IMR-90 (cell line): ENCODE measurements at places on chromosomes 11 and 22. TPM values are rescaled to one million over a fixed set of nuclear protein-coding genes. Genes with fewer than 3 reads are reported as not detected.

DNA sequence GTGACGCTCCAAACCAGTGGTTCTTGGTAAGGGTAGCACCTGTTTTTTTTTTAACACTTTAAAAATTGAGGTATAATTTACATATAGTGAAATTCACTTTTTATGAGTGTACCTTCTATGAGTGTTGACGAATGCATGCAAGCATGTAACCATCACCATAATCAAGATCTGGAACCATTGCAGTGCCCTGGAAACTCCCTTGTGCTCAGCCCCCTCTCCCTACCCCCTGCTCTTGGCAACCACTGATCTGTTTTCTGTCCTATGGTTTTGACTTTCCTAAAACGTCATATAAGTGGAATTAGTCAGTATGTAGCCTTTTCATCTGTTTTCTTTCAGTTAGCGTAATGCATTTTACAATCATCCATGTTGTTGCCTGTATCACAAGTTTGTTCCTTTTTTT, 212.2 kb downstream of the GRIK4 start:
- no peak for DNase-seq
- peaks cover 3% of the 10 kb centered on the region for H3K27me3 ChIP-seq
- no peak overlapping the region for H3K4me3 ChIP-seq
- H3K27ac ChIP-seq = no peak overlapping the region

LAYN gene
- total RNA-seq = 92.5 and 111 TPM in 2 replicates

GAL3ST1 gene
- not detected in 2 replicates for total RNA-seq

GRCh38 chr11:120651836-120652235, 140.3 kb downstream of the GRIK4 start:
- H3K36me3 ChIP-seq = no peaks in the 10 kb centered on the region
- H3K27me3 ChIP-seq = peaks cover 15% of the 10 kb centered on the region; the same call in 1 of the 2 replicates

DNA sequence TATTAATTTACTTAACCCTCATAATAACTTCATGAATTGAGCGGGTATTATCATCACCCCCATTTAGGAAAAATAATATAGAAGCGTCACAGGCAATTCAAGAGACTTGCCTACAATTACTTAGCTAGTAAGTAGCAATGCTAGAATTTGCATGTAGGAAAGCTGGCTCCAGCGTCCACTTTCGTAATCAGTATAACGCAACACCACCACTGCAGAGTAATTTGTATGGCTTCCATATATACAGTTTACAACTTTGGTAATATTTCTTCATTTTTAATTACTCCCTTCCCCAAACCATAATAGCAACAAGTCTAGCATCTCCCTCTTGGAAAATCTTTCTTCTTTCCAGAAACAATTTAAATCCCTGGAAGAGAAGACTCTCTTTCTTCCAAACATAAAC, 89.9 kb upstream of the OR5AK2 start:
- no peaks in the 10 kb centered on the region for H3K4me1 ChIP-seq
- H3K27me3 ChIP-seq = no peaks in the 10 kb centered on the region

DNA sequence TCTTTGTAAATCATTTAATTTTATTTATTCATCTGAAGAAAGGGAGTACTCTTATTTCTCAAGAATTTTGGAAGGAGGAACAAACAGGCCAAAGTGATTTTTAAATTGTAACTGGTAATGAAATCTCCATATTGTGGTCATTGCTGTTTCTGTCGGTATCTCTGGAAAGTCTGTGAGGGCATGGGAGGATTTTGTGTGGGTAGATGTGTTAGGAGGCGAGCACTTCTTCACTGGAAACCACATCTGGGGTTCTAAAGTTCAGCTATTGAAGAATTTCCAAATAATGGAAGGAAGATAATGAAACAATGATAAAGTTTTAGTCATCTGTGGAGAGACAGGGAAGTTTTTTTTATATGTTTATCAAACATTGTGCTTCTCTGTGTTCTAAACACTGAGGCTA, 6.6 kb downstream of the TRIM34 start:
- no peak for DNase-seq
- no peaks in the 10 kb centered on the region for H3K27me3 ChIP-seq
- H3K4me3 ChIP-seq = no peak overlapping the region
- H3K36me3 ChIP-seq = peaks cover 7% of the 10 kb centered on the region

NCAM1 gene
- total RNA-seq = 0.18 TPM in 1 of 2 replicates, not detected in the other

SELENOH gene
- total RNA-seq = 40.3 and 48.9 TPM in 2 replicates

GRCh38 chr11:77109236-77110019, 6.8 kb downstream of the OMP start:
- peaks cover 21% of the 10 kb centered on the region for H3K4me1 ChIP-seq
- no peak overlapping the region for H3K27ac ChIP-seq
- peaks cover 4% of the 10 kb centered on the region; the same call in 1 of the 2 replicates for H3K36me3 ChIP-seq

DNA sequence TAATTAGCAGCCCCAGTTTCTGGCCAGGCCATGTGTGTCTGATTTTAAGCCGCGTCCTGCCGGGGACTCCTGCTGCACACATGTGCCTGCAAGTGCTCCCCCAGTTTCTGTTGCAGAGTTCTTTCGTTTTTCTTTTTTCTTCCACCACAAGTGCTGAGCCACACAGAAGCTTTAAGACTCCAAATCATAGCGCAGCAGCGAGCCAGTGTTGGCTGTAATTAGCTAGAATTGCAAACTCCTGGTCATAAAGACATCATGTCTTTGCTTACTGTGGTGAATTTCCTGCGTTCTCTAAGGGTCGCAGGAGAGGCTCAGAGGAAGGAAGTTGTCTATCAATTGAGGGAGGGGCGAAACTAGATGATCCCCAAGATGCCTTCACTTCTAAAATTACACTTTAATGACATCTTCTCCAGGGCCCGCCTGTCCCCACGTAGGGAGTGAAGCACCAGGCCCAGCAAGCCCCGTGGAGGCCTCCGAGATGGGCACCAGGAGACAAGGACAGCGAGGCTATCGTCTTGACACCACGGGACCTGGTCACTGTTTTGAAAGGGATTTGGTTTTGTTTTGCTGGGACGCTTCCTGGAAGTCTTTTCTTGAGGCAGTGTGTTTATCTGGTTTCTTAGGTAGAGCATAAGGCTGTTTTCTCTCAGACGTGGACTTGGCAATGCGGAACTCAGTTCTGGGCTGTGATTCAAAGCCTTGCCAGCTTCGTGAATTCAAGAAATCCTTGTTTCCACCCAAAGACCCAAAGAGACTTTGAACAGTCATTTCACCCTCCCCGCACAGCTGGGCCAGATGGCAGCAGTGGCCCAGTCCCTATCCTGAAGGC, 71.8 kb downstream of the UBASH3B start:
- H3K4me3 ChIP-seq = no peak overlapping the region
- DNase-seq = no peak
- peaks cover 28% of the 10 kb centered on the region for H3K4me1 ChIP-seq
- H3K27me3 ChIP-seq = no peaks in the 10 kb centered on the region
- no peaks in the 10 kb centered on the region for H3K36me3 ChIP-seq

DNA sequence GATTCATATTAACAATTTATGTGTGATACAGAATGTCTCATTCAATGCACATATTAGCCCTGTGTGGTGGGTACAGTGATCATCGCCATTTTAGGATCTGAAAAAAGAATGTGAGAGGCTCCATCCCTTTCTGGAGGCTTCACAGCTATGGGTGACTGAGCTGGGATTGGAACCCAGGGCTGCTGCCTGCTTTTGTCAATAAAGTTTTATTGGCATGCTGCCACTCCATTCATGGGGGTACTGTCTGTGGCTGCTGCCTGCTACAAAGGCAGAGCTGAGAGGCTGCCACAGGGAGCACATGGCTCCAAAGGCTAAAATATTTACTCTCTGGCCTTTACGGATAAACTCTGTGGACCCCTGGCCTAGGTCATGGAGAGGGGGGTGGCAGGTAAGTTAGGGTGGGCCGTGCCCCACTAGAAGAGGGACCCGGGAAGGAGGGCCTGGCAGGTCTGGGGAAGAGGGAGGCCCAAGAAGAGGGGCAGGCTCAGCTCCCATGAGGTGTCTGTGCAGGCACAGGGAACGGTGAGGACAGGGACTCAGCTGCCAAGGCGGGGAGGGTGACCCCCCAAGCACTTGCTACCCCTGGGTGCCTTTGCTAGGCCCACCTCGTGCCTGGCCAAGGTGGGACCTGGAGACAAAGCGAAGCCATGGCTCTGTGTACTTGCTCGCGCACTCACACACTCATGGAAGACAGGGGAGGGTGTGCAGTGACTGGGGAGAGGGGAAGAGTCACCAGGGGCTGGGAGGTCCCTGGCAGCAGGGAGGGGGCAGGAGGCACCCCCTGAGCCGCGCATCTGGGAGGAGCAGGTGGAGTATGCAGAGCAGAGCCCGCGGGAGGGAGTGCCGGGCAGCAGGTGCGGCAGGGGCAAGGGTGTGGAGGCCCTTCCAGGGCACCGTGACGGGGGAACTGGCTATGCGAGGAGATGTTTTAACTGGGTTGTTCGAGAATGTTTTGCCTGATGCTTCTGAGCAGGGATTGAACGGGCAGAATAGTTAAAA, 335.3 kb downstream of the CTTN start:
- no peak overlapping the region for H3K27ac ChIP-seq
- DNase-seq = no peak
- H3K36me3 ChIP-seq = no peaks in the 10 kb centered on the region
- H3K4me1 ChIP-seq = no peaks in the 10 kb centered on the region
- H3K27me3 ChIP-seq = no peaks in the 10 kb centered on the region

- no peak overlapping the region for H3K27ac ChIP-seq
- no peak for DNase-seq
- H3K4me3 ChIP-seq = no peak overlapping the region
- H3K27me3 ChIP-seq = peaks cover 21% of the 10 kb centered on the region
- H3K36me3 ChIP-seq = no peaks in the 10 kb centered on the region
- H3K4me1 ChIP-seq = peaks cover 4% of the 10 kb centered on the region; the same call in 1 of the 2 replicates
Measured at GRCh38 chr22:45886540-45886939, 90.4 kb downstream of the WNT7B start.

RNF26 gene
- total RNA-seq = 3.4 and 3.6 TPM in 2 replicates

- no peaks in the 10 kb centered on the region for H3K27me3 ChIP-seq
- H3K4me1 ChIP-seq = peaks cover 8% of the 10 kb centered on the region
- peak overlapping the region; percentile 74 for H3K27ac ChIP-seq
- no peaks in the 10 kb centered on the region for H3K36me3 ChIP-seq
- peak overlapping the region; percentile 29; the same call in 1 of the 2 replicates for H3K4me3 ChIP-seq
Measured at GRCh38 chr11:83827940-83828554, 541.9 kb upstream of the CCDC90B start.

CEND1 gene
- 0.83 and 0.90 TPM in 2 replicates for total RNA-seq

DNA sequence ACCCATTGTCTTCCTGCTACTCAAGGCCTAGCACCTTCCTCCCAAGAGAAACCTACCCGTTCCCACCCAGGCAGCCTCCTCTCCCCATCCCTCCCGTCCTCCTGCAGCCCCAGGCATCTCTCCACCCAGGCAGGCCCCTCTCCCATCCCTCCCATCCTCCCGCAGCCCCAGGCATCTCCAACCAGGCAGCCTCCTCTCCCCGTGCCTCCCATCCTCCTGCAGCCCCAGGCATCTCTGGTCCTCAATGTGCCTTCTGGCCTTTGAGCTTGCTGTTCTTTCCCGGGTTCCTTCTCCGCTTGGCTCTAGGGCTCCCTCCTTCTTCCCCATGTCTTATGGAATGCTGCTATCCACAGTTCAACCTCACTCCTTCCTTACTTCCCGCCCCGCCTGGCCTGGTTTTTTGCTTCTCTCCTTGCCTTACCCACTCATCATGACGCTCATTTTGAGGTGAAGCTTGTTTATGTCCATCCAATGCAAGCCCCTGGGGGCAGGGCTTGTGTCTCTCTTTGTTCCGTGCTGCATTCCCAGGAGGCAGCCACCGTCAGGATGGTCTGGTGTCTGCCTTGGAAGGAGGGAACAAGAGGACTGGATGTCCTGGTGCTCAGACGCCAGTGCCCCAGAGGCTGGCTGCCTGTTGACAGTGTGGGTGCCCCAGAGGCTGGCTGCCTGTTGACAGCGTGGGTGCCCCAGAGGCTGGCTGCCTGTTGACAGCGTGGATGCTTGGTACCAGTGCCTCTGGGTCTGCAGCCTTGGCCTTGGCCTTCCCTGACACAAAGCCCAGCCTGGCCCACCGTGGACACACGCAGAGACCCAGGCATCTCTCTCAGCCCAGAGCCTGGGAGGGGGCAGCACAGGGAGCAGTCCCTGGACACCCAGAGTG, 815.7 kb downstream of the BRD1 start:
- DNase-seq = no peak
- H3K27me3 ChIP-seq = no peaks in the 10 kb centered on the region
- H3K36me3 ChIP-seq = no peaks in the 10 kb centered on the region
- H3K27ac ChIP-seq = no peak overlapping the region
- H3K4me3 ChIP-seq = no peak overlapping the region
- H3K4me1 ChIP-seq = no peaks in the 10 kb centered on the region

GRCh38 chr11:93216511-93217101, 18.8 kb upstream of the SLC36A4 start:
- DNase-seq = no peak
- H3K27ac ChIP-seq = no peak overlapping the region
- H3K4me3 ChIP-seq = no peak overlapping the region
- no peaks in the 10 kb centered on the region for H3K4me1 ChIP-seq

DNA sequence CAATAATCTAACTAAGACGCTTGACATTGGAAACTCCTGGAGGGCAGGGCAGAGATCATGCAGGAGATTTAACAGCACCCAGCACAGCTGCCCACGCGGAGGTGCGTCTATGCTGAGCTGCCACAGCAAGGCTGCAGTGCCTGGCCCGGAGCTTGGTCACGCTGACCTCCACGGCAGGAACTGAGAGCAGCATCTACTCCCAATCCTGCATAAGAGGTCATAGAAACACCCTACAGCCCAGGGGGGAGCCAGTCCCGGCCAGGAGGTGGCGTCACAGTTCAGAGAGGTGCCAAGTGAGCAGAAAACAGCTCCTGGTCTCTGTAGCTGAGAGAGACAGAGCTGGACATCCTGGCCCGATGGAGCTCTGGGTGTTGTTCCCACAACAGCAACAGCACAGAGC, 121.1 kb upstream of the TMEM45B start:
- H3K4me3 ChIP-seq = no peak overlapping the region
- H3K27me3 ChIP-seq = peaks cover 12% of the 10 kb centered on the region
- H3K27ac ChIP-seq = no peak overlapping the region
- no peaks in the 10 kb centered on the region for H3K36me3 ChIP-seq
- H3K4me1 ChIP-seq = no peaks in the 10 kb centered on the region
- DNase-seq = no peak

- peak; percentile 13 for DNase-seq
- no peaks in the 10 kb centered on the region for H3K4me1 ChIP-seq
- H3K36me3 ChIP-seq = no peaks in the 10 kb centered on the region
- H3K27ac ChIP-seq = no peak overlapping the region
- H3K4me3 ChIP-seq = no peak overlapping the region
- peaks cover 16% of the 10 kb centered on the region for H3K27me3 ChIP-seq
Measured at GRCh38 chr11:77497368-77497767, 23.5 kb upstream of the PAK1 start.

OR2AG2 gene
- total RNA-seq = 0.28 and 0.54 TPM in 2 replicates

OR1S1 gene
- not detected in 2 replicates for total RNA-seq

DNA sequence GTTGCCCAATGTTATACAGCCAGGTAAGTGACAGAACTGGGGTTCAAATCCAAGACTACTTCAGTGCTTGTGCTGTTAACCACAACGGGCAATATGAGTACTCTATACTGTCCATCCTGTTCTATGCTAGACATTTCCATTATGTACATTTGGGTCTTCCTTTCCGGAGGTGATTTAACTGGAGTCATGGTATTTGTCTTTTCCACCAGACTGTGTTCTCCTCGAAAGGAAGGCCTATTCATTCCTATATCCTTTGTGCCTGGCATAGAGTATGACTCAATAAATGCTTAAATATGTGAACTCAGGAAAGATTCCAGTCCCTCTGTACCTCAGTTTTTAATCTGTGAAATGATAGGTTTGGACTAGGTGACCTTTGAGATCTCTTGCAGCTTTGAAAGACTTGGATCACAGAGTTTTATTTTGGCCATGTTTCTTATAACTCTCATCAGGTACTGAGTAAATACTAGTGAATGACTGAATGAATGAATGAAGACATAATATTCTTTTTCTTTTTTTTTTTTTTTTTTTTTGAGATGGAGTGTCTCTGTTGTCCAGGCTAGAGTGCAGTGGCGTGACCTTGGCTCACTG, 6.6 kb downstream of the RNF121 start:
- H3K36me3 ChIP-seq = no peaks in the 10 kb centered on the region; the same call in 1 of the 2 replicates
- no peaks in the 10 kb centered on the region for H3K27me3 ChIP-seq
- H3K4me1 ChIP-seq = peaks cover 2% of the 10 kb centered on the region
- H3K4me3 ChIP-seq = no peak overlapping the region
- DNase-seq = no peak
